ENCODE measurements at places on chromosomes 7 and 10.

DNA sequence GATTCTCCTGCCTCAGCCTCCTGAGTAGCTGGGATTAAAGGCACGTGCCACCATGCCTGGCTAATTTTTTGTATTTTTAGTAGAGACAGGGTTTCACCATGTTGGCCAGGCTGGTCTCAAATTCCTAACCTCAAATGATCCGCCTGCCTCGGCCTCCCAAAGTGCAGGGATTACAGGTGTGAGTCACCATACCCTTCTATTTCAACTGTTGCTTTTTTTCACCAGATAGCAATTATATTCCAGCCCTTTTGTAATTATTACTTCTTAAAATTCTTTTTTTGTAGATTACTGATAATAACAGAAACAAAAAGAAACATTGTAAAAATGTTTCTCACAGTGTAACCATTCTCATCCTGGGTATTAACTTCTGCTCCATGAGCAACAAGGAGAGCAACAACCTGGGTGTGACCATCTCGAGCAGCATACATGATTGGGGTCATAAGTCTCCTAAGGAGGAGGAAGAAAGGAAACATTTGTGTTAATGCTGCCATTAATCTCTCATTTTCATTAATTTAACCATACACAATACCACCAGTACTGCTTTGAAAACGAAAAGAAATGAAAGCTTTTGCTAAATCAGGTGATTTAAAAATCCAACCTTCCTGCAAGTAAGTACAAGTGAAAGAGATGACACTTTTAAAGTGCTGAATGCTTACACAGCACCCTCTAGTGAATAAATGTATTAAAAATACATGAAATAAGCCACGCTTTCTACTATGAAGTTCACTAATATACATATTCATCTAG is 41.8 kb downstream of the ASZ1 start:
- DNase-seq, result peak; percentile 46

DNA sequence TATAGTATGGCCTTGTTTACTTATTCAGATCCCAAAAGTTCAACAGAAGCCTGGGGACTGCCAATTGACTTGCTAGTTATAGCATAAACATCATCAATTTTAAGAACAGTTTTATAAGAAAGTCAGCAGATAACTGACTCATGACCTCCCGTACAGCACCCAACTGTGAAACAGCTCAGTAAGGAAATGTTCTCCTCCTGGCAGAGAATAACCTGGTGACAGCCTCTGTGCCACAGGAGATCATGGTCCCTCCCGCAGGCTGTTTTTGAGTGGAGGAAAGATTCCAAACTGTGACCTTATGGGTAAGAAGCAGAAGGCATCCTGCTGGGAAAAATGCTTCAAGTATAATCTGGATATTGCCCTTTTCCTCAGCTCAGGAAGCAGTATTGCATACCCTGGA is 182.5 kb downstream of the SEMA3D start:
- DNase-seq, result no peak

GRCh38 chr7:107684947-107685463 is 24.4 kb downstream of the SLC26A4 start:
- no peak for DNase-seq

- no peak for DNase-seq
Measured at GRCh38 chr10:94282369-94282768, 80.4 kb downstream of the NOC3L start.

GRCh38 chr7:151013733-151014497 is 10.4 kb downstream of the ATG9B start:
- DNase-seq, result peak; percentile 50

DNA sequence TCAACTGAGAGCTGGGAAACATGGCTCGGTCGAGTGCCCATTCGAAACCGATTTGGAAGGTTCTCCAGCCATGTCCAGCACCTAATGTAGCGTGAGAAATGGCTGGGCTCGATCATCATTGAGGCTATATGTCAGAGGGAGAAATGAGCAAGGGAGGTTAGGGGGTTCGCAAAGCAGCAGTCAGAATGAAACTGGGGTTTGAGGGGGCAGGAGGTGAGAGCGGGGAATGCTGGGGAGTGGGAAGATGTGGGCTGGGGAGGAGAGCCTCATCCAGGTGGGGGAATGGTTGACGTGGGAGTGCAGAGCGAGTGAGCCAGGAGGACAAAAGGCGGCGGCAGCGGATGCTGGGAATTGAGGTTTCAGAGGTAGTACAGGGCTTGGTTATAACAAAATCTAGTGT is 34.8 kb upstream of the GALNTL5 start:
- no peak for DNase-seq

- DNase-seq, result no peak
Measured at GRCh38 chr7:155992974-155993373, 180.7 kb upstream of the SHH start.

GRCh38 chr10:71533936-71534335 is 137.2 kb downstream of the CDH23 start:
- DNase-seq, result no peak

- no peak for DNase-seq
Measured at GRCh38 chr7:91367812-91368578, 103.8 kb downstream of the FZD1 start.

GRCh38 chr10:6383096-6383812 is 180.5 kb downstream of the PFKFB3 start:
- DNase-seq, result peak; percentile 84

DNA sequence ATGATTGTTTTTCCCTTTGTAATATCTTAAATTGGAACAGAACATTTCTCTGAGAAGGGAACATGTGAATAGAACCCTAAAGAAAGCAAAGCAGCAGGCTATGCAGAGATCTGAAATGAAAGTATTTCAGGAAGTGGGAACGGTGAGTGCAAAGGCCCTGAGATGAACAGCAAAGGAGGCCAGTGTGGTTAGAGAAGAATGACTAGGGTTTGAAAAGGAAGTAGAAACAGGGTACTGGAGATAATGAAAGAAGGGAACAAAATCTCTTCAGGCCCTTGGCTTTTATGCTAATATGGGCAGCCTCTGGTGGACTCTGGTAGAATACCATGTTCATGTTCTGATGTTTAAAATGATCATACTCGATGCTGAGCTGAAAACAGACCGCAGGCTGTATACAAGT is 22.2 kb downstream of the ARHGAP21 start:
- DNase-seq, result no peak

GRCh38 chr10:103153302-103154197 is 39.5 kb downstream of the NT5C2 start:
- peak; percentile 68 for DNase-seq

GRCh38 chr10:11865561-11865960 is 42.4 kb downstream of the PROSER2 start:
- no peak for DNase-seq

GRCh38 chr10:125797994-125798662 is 22.5 kb upstream of the MMP21 start:
- DNase-seq, result no peak

DNA sequence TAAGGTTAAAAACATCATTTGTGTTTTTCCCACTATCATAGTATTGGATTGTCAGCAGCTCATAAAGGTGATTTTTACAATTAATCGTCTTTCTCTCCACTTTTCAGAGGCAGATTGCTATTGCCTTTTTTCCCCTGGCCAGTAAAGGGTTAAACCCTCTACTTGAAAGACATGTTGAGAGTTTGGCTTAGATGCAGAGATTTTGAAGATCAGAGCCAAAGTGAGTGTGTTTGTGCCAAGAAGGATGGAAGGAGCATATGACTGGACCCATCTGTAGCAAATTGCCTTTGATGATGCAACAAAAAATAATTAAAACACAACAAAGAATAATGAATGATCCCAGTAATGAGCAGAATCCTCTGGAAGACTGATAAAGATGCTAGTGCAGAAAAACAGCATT is 373.1 kb downstream of the MALRD1 start:
- DNase-seq, result peak; percentile 7

- DNase-seq, result no peak
Measured at GRCh38 chr7:30303312-30304039, 19.1 kb downstream of the ZNRF2 start.

DNA sequence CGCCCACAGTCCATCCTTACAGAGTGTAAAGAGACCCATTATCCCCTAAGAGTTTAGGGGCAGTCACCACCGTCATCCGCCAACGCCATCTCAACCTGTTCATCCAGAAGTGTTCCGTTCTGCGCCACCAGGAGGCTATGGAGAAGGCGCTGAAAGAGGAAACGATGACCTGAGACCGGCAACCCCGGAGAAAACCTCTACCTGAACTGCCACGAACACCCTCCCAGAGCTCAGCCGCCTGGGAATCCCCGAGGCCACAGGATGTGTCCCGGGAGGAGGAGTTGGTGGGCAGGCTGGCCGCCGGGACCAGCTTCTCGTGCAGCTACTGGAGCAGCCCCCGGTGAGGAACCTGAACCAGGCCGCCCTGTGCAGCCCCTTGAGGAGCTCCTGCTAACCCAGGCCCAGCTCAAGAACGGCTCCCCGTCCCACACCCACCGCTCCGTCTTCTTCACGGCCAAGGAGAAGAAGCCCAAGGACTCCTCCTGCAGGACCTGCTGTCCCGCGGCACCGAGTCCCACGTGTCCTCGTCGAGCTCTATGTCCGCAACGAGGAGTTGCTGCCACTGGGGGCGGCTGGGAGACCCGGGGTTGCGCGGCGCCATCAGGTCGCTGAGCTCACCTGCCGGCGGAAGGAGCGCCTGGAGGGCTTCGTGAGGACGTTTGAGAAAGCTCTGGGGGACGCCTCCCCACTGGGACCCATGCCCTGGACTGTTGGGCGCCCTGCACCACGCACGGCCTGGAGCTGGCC is 21.1 kb upstream of the LANCL2 start:
- no peak for DNase-seq

Data from umbilical cord (tissue), 2 donors.